Forelimb muscle (tissue), 1 donor: ENCODE measurements at places on chromosomes 4 and X. TPM values are rescaled to one million over a fixed set of nuclear protein-coding genes. Genes with fewer than 3 reads are reported as not detected.

DNA sequence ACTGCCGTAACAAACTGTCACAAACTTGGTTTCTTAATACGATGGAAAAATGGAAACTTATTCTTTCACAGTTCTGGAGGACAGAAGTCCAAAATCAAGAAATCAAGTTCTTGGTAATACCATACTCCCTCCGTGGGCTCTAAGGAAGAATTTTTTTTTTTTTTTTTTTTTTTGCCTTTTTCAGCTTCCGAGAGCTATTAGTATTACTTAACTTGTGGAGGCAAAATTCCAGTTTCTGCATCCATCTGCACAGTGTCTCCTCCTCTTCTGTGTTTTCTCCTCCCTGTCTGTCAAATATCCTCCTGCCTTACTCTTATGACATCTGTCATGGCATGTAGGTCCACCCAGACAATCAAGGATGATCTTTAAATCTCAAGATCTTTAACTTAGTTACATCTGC, 426.6 kb downstream of the SPRY1 start:
- no peak for DNase-seq

GRCh38 chr4:4477796-4478195, 64.1 kb downstream of the STX18 start:
- DNase-seq, result no peak

DNA sequence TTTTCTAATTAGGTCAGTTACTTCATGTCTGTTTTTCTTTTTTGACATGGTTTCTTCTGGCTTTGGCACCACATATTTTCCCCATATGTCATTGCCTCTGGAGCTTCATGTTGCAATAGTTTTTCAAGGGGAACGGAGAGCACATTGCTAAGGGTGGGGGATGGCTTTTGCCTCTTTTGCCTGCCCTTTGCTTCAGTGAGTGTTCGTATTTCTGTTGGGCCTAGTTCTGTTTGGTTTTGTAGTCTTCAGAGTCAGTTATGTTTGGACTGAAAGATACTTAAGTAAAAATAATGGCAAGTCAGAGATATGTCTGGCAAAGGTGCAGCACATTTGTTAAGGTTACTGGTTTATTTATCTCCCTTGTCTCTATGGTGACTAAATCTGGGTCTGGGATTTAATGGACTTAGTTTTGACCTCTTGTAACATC, 29.1 kb downstream of the FHL1 start:
- peak; percentile 31 for DNase-seq

FGG gene
- not detected for polyA plus RNA-seq

DNA sequence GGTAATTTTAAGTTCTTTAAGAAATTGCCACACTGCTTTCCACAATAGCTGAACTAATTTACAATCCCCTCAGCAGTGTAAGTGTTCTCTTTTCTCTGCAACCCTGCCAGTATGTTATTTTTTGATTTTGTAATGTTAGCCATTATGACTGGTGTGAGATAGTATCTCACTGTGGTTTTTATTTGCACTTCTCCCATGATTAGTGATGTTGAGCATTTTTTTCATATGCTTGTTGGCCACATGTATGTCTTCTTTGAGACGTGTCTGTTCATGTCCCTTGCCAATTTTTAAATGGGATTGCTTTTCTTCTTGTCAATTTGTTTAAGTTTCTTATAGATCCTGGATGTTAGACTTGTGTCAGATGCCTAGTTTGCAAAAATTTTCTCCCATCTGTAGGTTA, 86.1 kb downstream of the BMP3 start:
- DNase-seq, result no peak

DNA sequence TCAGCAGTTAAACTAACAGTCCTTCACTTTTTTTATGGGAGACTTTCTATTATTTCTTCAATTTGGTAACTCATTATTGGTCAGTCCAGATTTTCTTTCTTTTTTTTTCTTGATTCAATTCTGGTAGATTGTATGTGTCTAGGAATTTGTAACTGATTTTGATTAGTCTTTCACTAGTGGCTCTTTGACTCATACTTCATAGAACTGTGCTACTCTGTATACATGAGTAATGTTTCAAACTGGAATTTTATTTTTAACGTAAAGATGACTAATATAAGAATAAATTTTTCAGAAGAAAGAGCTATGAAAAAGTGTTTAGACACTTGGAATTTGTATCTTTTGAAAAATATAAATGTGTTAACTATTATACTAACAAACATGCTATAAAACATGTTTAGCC, 813.0 kb downstream of the TRAM1L1 start:
- DNase-seq, result no peak

DNA sequence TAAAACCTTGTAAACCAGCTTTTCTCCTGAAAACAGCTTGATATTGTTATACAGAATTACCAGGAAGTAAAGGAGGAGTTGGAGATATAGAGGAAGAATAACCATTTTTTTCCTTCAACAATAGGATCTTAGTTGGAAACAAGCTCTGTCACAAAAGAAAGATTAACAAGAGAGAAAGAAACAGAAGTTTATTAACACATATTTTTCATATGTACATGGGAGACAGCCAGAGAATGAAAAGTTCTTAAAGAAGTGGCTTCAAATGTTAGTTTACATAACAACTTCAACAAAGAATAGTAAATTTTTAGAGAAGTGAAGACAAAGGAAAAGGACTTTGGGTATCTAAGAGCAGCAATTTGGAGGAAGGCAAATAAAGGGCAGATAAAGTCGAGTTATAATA, 94.9 kb upstream of the ANKRD50 start:
- DNase-seq, result no peak

DNA sequence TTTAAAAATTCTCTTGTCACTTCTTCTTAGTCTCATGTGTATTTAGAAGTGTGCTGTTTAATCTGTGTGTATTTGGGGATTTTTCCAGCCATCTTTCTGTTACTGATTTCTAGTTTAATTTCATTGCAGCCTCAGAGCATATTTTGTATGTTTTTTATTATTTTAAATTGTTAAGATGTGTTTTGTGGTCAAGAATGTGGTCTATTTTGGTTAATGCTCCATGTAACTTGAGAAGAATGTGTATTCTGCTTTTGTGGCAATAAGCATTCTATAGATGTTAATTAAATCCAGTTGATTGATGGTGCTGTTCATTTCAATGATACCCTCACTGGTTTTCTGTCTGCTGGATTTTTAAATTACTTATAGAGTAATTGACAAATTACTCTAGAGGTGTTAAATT, 38.9 kb downstream of the ANXA10 start:
- no peak for DNase-seq

GRCh38 chrX:131332331-131332730, 43.2 kb upstream of the IGSF1 start:
- DNase-seq, result no peak

GRCh38 chr4:86493460-86493859, 100.7 kb upstream of the PTPN13 start:
- no peak for DNase-seq

- DNase-seq, result no peak
Observed at GRCh38 chr4:12126474-12126873, 697.8 kb upstream of the HS3ST1 start.

GRCh38 chr4:150283689-150284088, 205.4 kb downstream of the DCLK2 start:
- no peak for DNase-seq

DNA sequence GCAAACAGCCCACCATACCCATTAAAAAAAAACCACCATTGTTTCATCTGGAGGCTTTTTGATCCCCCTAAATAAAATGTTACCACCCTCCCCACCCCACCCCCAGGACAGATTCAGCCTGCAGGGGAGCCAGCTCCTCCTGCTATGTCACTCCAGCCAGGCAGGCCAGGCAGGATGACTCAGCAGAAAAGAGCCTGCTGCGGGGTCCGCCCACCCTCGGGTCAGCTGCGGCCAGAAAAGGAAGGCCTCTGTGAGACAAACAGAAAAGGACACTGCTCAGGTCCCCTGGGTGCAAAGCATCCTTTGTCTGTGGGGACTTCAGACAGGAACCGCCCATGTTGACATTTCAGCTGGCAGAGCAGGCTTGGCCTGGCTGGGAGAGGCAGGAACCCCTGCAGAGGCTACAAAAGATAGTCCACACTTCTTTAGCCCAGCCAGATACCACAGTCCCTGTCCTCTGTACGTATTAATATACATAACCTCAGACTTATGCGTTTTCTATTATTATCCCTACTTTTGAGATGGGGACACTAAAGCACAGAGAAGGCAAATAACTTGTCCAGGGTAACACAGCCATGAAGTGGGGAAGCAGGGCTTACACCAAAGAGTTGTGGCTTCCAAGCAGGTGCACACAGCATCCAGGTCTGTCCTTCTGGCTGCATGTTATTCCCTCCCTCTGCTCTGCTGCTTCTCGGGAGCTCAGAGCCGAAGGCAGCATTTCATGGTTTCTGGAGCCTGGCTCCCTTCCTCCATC, 147.7 kb downstream of the CPEB2 start:
- peak; percentile 13 for DNase-seq

NDP gene
- 3.7 TPM for polyA plus RNA-seq

- no peak for DNase-seq
Observed at GRCh38 chr4:161254375-161254774, 909.4 kb downstream of the FSTL5 start.

ZNF182 gene
- 5.3 TPM for polyA plus RNA-seq

DNA sequence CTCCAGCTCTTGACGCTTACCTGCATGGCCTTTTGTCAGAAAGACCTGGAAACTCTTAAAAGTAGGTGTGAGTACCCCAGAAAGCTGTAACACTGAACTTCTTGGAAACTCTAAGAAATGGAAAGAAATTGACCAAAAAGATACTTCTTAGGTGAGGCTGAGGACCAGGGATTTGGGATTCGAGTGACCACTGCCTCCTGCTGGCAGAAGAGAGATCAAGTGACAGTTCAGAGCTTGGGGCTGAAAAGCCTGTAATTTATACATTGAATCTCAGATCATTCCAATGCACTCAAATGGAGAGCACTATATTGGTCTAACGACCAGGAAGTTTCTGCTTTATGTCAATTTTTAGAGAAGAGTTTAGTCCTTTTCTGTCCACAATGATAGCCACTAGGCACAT, 204.6 kb downstream of the PDGFRA start:
- DNase-seq, result no peak

- DNase-seq, result no peak
Observed at GRCh38 chr4:67581913-67582312, 23.4 kb downstream of the STAP1 start.

- DNase-seq, result no peak
Observed at GRCh38 chrX:40154853-40155588, 57.3 kb upstream of the BCOR start.

DNA sequence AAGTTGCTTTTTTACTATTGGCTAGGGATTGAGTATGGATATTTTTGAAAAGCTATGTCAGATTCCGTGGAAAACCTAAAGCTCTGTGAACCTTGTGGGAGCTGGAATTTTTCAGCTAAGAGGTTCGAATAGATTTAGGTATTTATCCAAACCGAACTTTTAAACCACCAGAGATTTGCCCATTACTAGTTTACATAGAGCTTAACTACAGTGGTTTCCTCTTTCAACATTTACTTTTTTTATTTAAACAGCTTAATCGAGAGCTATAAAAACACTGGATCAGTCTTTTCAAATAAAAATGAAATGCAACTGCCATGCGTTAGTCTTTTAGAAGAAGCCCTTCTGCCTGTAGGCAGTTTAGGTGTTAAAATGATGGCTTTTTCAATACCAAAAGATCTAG, 377.0 kb downstream of the RPA4 start:
- DNase-seq, result no peak

CYTL1 gene
- polyA plus RNA-seq, result 6.4 TPM

DNA sequence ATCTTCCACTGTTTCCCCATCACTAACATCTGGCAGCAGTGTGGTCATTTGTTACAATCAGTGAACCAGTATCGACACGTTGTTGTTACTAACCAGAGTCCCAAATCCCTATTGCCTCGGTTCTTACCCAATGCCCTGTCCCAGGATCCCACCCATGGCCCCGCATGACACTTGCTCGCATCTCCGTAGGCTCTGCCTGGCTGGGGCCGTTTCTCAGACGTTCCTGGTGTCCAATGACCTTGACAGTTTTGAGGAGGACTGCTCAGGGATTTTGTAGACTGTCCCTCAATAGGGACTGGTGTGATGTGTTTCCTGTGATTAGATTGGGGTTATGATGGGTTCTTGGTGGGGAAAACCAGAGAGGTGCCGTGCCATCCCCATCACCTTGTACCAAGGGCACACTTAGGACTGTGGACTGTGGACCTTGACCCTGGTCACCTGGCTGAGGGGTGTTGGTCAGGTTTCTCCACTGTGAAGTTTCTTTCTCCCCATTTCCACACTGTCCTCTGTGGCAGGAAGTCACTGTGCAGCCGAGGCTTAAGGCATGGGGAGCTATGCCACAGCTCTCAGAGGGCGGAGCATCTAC, 108.4 kb downstream of the ADRA2C start:
- no peak for DNase-seq

DNA sequence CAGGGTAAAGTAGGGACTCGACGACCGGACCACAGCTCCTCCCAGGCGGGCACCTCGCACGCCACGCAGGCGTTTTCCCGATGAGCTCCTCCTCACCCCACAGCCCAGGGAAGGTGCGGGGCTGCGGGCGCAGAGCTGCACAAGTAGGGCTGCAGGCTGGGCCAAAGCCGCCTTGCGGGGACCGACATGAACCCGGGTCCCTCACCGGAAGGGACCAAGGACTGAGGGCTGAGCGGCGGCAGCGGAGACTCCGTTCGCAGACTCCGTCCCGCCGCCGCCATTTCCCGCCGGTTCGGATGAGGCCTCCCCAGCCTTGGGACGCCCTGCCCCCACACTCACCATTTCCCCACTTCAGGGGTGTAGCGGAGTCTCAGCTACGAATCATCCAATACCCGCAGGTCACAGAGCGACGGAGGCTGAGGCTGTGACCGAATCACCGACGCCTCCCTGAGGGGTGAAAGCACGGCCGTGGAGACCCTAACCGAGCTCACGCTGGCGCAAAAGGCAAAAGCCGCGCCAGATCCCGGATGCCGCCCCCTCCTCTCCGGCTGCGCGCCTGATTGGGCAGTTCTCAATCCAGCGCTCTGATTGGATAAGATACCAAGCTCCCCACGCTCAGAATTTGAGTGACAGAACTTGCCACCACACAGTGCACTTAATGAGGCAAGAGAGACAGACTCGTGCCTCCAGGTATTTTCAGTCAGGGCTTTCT, at the start of gene ZNF732:
TSS of gene ZNF732 (minus strand) at position 506 of the 712 bp plus-strand sequence. CDS start at position 342, 164 bp downstream.
- peak; percentile 62 for DNase-seq

DNA sequence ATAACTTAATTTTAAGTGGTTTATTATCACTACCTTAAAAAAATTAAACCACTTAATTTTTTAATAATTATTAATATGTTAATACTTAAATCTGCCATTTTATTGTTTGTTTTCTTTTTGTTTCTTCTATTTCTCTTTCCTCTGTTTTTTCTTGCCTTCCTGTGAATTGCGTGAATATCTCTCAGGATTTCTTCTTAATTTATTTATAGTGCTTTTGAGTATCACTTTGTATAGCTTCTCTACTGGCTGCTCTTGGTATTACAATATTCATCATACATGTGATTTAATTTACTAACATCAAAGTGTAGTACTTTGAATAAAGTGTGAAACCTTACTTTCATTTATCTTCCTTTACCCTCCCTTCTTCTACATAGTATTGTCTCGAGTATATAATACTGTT, 349.5 kb upstream of the CPXCR1 start:
- no peak for DNase-seq

GRCh38 chr4:189613207-189613606, 327.5 kb upstream of the FRG1 start:
- no peak for DNase-seq

DNA sequence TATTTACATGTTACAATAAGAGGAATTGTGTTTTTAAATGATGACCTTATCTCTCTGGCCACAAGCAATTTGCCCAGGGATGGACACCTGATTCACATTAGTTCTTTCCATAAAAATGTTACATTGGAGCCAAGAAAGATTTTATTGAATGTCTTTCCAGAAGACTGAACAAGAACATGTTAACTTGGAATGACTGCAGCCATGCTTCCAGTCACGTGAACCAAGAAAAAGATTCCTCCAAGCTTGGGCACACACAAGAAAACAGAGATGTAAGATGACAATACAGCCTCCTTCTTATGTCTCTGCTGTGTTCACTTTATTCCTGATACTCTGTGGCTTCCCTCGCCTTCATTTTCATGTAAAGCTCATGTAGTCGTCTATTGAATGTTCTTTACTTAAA, 737.6 kb downstream of the TRIML1 start:
- DNase-seq, result no peak
